ENCODE measurements at places on chromosomes 3 and 15.
A peak's percentile ranks its signal among the peaks of the same experiment; 100 is the strongest.

DNA sequence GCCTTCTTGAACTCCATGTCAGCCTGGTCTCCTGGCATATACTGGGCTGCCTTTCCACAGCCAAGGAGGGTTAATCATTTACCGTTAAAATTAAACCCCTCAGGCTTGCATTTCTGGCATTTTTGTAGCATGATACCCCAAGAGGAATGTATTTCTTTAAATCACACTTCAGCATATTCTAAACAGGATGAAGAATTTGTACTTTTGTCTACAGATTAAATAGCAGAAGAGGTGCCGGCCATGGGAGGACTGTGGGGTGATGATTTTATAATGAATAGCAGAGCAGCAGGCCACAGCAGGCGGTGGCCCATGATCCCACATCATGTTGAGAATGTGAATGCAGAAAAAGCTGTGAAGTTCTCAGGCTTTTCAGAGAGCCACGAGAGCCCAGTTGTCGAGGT lies 90.2 kb downstream of the ARNT2 start:
- DNase-seq = no peak

- DNase-seq = no peak
Observed at GRCh38 chr3:60187343-60187742, 1063.9 kb downstream of the FHIT start.

DNA sequence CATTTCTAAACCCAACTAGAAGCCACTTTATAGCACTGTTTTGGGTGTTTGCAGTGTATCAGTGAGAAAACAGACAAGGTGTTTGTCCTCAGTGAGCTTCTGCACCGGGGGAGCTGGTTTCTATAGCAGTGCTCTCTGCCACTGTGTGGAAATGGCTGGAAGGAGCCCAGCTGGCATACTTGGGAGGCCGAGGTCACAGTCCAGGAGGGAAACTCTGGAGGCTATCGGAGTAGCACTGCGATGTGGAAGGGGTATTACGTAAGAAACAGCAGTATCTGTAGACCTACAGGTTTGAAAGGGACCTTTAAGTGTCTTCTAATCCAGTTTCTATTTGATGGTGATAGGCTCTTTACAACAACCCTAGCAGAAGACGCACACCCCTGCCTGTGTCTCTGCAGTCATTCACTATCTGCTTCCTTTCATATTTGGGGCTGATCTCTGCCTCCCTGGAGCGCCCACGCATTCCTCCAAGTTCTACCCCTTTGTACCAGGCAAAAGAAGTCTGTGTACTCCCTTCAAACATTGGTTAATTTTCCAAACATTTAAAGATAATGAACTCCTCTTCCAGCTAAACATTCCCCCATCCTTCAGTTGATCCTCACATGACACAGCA lies 87.4 kb upstream of the ADAMTS17 start:
- DNase-seq = no peak

GRCh38 chr3:140384028-140384771 lies 293.7 kb upstream of the TRIM42 start:
- no peak for DNase-seq

DNA sequence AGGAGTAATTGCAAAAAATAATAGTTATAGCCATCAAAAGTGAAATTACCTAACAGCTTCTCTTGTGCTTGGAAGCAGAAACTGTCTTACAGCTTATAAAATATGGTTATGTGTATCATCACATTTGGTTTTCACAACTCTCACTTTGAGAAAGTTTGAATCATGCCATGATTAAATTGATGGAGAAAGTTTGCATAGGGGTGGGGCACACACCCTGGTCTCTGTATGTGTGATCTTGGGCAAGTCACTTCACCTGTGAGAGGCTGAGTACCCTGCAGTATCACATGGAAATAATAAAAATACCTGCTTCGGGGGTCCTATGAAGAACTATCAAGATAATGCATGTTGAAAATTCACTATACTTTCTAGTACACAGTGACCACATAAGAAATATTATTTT lies 471.4 kb downstream of the RAP2B start:
- no peak for DNase-seq

DNA sequence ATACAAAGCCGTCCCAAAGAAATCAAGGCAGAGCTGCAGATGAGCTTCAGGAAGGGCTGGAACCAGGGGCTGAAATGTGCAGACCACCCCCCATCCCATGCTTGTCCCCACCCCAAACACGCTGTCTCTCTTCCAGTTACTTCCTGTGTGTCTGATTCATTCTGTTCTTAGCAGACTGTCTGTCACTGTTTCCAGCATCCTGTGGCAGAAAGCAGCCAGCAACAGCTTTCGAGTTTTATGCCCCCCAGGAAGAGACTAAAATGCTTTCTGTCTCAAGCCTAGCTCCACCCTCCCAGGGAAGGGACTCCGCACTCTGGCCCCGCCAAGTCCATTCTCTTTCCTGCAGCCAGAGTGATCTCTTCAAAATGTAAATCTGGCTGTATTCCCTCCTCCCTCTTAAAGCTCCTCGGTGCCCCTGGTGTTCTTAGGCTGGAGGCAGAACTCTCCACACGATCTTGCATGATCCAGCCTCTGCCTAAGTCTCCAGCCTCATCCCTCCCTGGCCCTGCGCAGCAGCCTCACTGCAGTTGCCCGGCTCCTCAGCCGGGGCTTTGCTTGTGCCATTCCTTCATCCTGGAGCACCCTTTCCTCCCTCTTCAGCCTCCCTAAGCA lies 41.5 kb downstream of the HRH1 start:
- no peak for DNase-seq

- no peak for DNase-seq
Observed at GRCh38 chr15:65305776-65306175, 1.3 kb downstream of the RNU5B-1 start.

DNA sequence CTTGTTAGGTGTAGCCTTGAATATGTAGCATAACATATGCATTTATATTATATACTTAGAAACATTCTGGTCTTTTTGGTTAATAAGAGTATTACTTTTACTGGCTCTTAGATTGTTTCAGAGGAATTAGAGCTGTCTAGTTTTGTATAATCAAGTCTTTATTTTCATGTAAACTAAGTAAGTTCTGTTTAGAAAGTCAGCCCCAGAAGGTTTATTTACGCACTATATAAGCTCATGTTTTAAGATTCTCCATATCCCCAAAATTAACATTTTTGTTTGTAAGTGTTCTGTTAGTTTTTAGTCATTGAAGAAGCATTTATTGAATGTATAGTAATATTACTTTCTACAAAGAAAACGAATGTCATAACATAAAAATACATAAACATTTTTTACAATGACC lies 158.1 kb downstream of the HCN4 start:
- DNase-seq = no peak

DNA sequence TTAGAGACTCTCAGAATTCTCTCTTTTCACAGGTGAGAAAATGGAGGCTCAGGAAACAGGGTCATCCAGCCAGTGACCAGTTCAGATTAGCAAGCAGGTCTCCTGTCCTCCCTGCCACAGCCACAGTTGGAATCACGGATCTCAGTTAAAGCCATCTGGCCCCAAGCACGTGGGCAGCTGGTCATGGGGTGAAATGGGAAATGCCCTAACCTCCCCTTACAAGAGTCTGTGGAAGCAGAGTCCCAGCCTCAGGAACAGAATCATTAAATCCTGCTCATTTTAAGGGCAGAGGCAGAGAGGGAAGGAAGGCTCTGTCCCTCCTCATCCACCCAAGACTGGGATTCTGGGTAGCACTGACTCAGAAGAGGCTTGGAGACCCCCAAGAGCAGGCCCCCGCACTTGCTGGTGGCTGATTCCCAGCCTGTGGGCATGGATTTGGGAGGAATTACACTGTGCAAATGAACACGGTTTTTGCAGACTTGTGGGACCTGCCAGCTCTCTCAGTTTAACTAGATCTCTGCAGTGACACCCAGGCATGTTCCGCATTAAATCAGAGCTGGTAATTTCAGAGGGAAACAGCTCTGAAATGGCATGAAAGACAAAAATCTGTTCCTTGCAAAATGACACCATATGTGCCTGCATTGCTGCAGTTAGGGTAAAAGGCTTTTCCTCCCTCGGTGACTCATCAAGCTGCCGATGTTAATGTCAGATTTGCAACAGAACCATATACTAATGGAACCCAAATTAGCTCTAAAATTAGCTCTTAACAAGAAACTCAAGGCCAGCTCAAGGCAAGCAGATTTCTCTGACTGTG lies 89.0 kb downstream of the BDH1 start:
- DNase-seq = no peak

GRCh38 chr3:45795882-45796765 lies at the start of gene SLC6A20:
TSS of gene SLC6A20 (minus strand) at chr3:45796536. CDS start at chr3:45796419, 117 bp downstream.
- DNase-seq = peak; percentile 65

- DNase-seq = no peak
Observed at GRCh38 chr3:172289583-172289982, 158.7 kb downstream of the GHSR start.

GRCh38 chr3:100899440-100900091 lies 93.7 kb downstream of the ABI3BP start:
- no peak for DNase-seq

DNA sequence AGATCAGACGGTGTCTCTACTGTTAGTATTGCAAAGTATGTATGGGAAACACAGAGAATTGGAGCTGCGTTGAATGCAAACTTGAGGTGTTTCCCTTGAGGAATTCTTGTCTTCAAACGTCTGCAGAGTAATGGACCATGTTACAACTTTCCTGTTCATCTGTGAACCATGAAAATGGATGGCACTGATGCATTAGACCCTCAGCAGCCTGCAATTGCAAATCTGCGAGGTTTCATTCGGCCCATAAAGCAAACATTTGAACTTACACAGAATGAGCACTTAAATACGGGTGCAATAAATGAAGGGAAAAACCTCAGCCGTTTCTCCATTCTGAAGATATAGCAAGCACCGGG lies 49.7 kb downstream of the LRRN1 start:
- DNase-seq = no peak

GRCh38 chr15:85825118-85825517 lies 30.4 kb upstream of the KLHL25 start:
- peak; percentile 84 for DNase-seq

GRCh38 chr3:175868626-175869025 lies 1009.5 kb downstream of the NAALADL2 start:
- no peak for DNase-seq

- peak; percentile 67 for DNase-seq
Observed at GRCh38 chr3:129596194-129597086, 10.0 kb downstream of the PLXND1 start.

DNA sequence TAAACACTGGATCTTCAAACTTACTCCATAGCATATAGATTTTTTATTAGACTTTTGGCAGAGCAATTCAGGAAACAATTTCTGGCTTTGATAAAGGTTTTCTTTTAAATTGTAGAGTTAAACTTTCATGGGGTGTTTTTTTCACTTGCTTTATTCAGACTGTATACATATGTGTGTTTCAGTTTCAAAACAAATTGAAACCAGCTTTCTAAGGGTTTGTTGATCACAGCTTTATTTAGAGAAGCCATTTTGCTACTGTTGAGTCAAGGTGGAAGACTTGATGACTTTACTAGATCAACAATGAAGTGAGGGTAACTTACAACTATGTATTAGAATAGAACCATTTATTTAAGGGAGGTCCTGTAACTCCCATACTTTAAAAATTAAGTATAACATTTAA lies 6.2 kb downstream of the UBE2E1 start:
- DNase-seq = no peak

DNA sequence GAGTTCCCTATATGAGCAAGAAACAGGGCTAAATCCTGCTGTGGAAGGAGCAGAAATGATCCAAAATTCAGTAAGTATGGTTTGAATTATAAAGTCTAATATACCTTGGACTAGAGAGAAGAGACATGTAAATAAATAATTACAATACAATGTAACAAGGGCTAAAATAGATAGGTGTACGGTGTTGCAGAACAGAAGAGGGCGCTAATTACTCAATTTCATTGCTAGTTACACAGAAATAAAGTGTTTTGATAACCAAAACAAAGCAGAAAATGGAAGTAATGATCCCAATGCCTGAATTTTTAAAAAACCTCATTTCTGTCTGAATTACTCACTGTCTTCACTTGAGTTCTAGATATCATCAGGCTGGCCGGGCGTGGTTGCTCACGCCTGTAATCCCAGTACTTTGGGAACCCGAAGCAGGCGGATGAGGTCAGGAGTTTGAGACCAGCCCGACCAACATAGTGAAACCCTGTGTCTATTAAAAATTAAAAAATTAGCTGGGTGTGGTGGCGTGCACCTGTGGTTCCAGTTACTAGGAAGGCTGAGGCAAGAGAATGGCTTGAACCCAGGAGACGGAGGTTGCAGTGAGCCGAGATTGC lies 8.3 kb upstream of the PLCH1 start:
- no peak for DNase-seq

Measured in colonic mucosa (tissue), 4 donors.